IMR-90 (cell line): ENCODE measurements at places on chromosomes 12 and 14. TPM values are rescaled to one million over a fixed set of nuclear protein-coding genes. Genes with fewer than 3 reads are reported as not detected.
A peak's percentile ranks its signal among the peaks of the same experiment; 100 is the strongest.

DNA sequence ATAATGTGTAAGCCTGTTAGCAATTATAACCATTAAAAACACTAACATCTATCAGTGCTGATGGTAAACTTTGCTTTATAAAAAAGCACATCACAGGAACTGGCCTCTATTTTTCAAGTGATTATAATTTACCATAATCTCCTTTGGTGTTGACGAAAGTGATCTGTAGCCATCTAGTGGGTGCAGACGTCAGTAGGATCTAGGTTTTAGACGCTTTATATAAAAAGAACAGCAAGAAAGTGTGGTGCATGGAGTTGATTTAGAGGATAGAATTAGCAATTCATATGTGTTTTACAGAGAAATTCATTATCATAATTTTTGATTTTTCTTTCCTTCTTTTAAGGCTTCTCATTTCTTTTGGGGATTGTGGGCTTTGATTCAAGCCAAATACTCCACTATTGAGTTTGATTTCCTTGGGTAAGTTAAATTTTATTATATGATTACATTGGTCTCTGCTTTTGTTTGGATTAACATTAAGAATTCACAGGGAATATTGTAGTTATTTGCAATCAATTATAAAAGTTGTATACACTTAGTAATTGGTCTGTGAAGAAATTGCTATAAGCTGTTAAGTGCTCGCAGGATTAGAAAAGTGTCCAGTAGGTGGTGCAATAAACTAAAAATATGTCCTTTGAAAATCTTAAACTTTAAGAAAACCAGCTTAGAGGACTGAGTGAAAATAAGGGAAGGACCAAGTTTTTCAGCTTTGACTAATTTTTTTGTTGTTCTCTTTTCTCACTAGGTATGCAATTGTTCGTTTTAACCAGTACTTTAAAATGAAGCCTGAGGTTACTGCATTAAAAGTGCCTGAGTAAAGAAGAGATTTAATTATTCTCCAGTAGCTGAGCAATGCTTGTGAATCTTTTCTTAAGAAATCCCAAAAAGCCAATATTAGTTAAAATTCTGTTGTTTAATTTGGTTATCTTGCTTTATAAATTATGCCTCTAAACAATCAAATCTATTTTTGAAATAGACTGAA, 59.5 kb downstream of the ETNK1 start:
- no peak overlapping the region for H3K4me3 ChIP-seq
- DNase-seq = peak; percentile 59
- no peaks in the 10 kb centered on the region for H3K36me3 ChIP-seq
- H3K27me3 ChIP-seq = no peaks in the 10 kb centered on the region
- H3K4me1 ChIP-seq = no peaks in the 10 kb centered on the region

DNA sequence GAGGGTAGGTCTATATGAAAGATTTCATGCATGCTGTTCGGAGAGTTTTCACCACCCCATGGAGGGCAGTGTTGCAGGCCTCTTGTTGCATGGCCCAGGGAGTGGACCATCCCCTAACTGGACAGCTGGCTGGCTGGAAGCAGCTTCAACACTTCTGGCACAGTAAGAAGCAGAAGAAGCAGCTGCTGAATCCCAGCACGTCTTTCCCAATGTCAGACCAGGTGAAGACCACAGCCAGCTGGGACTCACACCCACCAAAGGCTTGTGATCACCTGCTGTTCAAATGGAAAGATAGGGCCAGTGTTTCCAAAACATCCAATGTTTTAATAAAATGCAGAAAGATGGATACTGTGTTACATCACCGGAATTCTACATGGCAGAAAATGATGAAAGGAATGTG, 1423.6 kb downstream of the AACS start:
- no peaks in the 10 kb centered on the region for H3K4me1 ChIP-seq
- H3K36me3 ChIP-seq = no peaks in the 10 kb centered on the region
- H3K27me3 ChIP-seq = no peaks in the 10 kb centered on the region
- no peak overlapping the region for H3K4me3 ChIP-seq

DNA sequence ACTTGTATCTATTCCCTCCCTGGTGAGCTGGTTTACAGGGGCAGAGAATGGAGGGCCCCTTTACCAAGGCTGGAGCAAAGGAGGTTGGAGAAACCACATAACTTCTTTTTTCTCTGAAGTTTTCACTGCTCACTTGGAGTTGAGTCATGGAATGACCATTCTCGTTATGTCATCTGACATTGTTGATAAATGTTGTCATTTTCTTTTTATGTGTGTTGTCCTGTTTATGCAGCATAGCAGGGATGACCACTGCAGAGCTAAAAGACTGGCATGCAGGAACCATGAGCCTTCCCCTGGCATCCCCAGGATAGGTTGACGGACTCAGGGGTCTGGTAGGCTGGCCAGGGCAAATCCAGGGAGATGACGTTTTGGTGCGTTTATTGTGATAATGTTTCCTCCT, 256.8 kb upstream of the DDHD1 start:
- H3K27me3 ChIP-seq = no peaks in the 10 kb centered on the region
- H3K27ac ChIP-seq = peak overlapping the region; percentile 46; the same call in 1 of the 2 replicates
- H3K36me3 ChIP-seq = no peaks in the 10 kb centered on the region
- peak; percentile 71 for DNase-seq
- no peak overlapping the region for H3K4me3 ChIP-seq
- peaks cover 10% of the 10 kb centered on the region for H3K4me1 ChIP-seq

DNA sequence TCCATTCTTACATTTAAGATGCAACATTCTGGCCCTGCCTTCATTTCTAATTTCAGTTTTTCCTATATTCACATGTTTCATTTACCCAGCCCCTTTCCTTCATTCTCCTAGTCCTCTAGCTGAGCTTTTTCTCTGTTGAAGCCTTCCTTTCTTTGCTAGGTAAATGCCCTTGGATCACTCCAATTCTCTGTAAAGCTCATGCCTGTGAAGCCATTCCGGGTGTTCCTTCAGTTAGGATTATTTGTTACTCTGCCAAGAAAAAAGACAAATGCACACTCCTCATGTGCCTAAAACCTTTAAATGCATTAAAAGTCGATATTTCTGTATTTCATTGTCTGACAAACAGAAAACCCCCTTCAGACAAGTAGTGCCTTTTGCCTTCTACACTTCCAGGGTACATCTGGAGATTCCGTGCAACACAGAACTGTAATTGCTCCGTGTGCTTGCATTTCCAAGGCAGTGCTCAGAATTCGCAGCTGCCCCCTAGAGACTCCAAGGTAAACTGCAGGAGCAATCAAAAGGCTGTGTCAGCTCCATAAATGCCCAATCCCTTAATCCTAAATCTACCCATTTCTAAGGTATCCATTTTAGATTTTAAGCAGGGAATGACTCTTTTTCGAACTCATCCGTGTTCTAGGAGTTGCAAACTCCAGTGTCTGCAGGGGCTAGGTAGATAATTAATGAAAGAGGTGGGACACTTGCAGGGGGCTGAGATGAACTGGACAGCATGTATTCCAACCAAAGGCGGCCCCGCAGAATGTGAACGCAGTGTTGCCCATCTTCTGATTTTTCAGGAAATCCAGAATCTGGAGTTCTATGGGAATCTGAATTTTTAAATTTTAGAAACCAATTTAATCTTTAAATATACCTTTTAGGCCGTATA, 320.2 kb downstream of the GRIN2B start:
- H3K36me3 ChIP-seq = no peaks in the 10 kb centered on the region
- no peaks in the 10 kb centered on the region for H3K4me1 ChIP-seq
- no peak overlapping the region for H3K4me3 ChIP-seq
- H3K27ac ChIP-seq = no peak overlapping the region
- DNase-seq = peak; percentile 47

- no peak overlapping the region for H3K4me3 ChIP-seq
- no peak overlapping the region for H3K27ac ChIP-seq
- no peaks in the 10 kb centered on the region for H3K36me3 ChIP-seq
- no peaks in the 10 kb centered on the region for H3K4me1 ChIP-seq
Observed at GRCh38 chr12:97283297-97283696, 179.3 kb upstream of the RMST start.

- H3K36me3 ChIP-seq = no peaks in the 10 kb centered on the region
- peaks cover 49% of the 10 kb centered on the region for H3K27me3 ChIP-seq
- H3K4me3 ChIP-seq = no peak overlapping the region
- peaks cover 4% of the 10 kb centered on the region for H3K4me1 ChIP-seq
Observed at GRCh38 chr14:22433069-22433468, 156.0 kb downstream of the DAD1 start.

DNA sequence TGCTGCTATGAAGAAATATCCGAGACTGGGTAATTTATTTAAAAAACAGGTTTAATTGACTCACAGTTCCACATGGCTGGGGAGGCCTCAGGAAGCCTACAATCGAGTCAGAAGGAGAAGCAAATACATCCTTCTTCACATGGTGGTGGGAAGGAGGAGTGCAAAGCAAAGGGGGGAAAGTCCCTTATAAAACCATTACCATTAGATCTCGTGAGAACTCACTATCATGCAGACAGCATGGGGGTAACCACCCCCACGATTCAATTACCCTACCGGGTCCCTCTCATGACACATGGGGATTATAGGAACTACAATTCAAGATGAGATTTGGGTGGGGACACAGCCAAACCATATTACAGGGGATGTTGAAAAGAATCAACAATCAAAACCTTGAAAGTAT, 74.9 kb downstream of the PPM1H start:
- H3K36me3 ChIP-seq = no peaks in the 10 kb centered on the region
- H3K4me1 ChIP-seq = peaks cover 16% of the 10 kb centered on the region
- H3K4me3 ChIP-seq = no peak overlapping the region
- no peaks in the 10 kb centered on the region; the same call in none of the 2 replicates for H3K27me3 ChIP-seq
- no peak for DNase-seq

BDKRB1 gene
- 51.4 and 56.5 TPM in 2 replicates for total RNA-seq

DNA sequence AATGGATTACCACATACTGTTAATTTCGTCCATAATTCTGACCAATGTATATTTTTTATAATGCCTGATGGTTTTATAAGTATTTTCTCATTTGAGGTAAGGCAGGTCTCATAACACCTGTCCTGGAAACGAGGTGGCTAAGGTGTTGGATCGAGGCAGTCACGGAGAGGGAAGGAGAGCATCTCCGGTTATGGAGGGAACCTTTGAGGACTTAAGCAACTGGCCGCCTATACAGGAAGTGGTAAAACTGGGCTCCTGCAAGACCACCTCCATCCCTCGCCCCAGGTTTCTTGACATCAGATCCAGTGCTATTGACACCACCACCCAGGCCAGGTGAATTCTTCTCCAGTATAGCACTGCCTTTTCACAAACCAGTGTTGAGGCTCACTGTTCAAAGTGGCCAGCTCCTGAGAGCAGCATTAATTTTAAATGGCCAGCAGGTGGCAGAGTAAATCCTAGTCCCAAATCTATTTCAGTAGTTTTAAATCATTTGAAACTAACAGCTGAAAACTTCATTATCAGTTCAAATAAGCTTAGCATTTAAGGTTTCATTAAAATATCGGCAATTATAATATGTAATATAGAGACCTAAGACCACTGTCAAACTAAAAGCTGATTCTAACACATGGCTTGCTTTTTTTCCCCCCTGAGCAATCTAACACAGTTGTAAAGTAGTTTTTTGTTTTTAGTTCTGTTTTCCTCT, 100.8 kb downstream of the PPM1A start:
- DNase-seq = peak; percentile 56
- H3K4me1 ChIP-seq = no peaks in the 10 kb centered on the region
- H3K4me3 ChIP-seq = no peak overlapping the region

DNA sequence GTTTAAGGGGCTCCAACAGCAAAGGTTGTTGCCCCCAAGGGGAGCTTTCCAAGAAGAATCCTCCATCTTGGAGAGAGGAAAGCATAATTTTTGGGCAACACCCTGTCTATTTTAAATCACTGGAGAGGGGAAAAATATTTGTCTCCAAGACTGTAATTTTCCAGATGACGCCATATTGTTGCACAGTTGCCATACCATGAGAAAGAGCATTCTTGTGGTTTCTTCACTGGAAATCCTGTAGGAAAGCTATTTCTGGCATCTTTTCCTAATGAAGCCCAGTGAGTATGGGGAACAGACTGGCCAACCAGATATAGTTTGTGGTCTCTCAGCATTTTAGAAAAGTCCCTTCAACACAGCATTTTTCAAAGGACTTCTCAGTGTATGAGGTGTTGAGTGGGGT, 88.1 kb upstream of the MANSC4 start:
- no peaks in the 10 kb centered on the region for H3K27me3 ChIP-seq
- no peaks in the 10 kb centered on the region for H3K36me3 ChIP-seq
- H3K4me3 ChIP-seq = no peak overlapping the region
- peaks cover 14% of the 10 kb centered on the region for H3K4me1 ChIP-seq

DNA sequence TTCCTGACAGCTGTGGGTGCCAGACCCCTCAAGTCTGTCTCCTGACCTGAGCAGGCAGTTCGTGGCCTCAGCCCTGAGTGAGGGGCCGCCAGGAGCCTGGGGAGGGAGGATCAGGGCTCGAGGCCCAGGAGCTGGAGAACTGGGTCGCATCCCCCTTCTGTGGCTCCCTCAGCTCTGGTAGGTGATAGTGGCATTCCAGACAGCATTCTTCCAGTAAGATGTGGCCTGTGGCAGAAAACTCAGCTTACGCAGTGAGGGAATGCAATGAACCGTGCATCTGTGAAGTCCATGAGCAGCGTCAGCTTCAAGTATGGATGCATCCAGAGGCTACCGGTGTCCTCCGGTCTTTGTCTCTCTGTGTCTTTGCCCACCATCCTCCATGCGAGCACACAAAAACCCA, 28.4 kb upstream of the FBRSL1 start:
- H3K36me3 ChIP-seq = no peaks in the 10 kb centered on the region
- no peak overlapping the region for H3K27ac ChIP-seq
- H3K4me1 ChIP-seq = no peaks in the 10 kb centered on the region

A2M gene
- 0.56 and 1.1 TPM in 2 replicates for total RNA-seq

- no peak overlapping the region for H3K4me3 ChIP-seq
- peaks cover 3% of the 10 kb centered on the region for H3K36me3 ChIP-seq
- H3K27ac ChIP-seq = no peak overlapping the region
- no peaks in the 10 kb centered on the region; the same call in 1 of the 2 replicates for H3K27me3 ChIP-seq
- no peak for DNase-seq
Observed at GRCh38 chr12:10241290-10241689, 28.6 kb downstream of the GABARAPL1 start.

SPIC gene
- total RNA-seq = not detected in 2 replicates

DNA sequence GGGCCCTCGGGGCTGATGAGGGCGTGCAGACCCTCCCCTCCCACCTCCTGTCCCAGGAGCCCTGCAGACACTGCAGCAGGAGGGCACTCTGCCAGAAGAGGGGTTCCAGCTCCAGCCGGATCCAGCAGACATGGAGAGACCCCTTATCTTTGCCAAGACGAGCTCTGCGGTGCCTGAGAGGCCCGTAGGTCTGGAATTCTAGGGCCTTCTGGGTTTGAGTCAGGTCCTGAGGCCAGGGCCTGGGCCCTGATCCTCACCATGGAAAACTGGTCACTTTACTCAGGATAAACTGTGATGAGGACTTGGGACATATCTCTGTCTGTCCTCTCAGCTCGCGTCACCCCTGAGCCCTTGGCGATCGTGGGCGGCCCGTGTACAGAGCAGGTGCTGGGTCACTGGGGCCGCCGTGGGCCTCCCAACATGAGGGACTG, 13.8 kb downstream of the MEG3 start:
- H3K27me3 ChIP-seq = no peaks in the 10 kb centered on the region
- peaks cover 23% of the 10 kb centered on the region for H3K4me1 ChIP-seq
- no peak overlapping the region for H3K27ac ChIP-seq
- DNase-seq = no peak

DNA sequence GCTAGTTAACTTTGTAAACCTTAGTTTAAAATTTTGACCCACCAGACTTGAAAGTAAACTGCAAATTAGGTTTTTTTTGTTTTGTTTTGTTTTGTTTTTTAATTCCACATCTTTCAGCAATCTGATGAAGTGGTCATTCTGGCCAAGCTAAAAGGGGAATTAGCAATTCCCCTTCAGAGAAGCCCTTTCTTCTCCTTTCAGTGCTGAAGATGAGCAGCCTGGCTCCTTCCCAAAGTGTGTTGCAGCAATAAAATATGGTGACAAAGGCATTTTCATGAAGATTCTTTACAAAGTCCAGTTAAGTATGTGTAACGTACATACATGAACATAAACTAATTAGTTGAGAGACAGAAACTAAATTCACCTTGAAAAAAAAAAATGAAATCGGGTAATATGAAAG, 380.1 kb downstream of the NOVA1 start:
- no peaks in the 10 kb centered on the region for H3K27me3 ChIP-seq
- H3K4me3 ChIP-seq = no peak overlapping the region
- DNase-seq = no peak

TM9SF1 gene
- 51.9 and 65.6 TPM in 2 replicates for total RNA-seq

DPPA3 gene
- total RNA-seq = not detected in 2 replicates
